Activated naive CD8-positive, alpha-beta T cell treated with anti-CD3 and anti-CD28 coated beads for 36 hours (primary cell): ENCODE measurements at places on chromosomes 1 and 21.

- no peak for DNase-seq
- H3K4me3 ChIP-seq: no peak overlapping the region
- no peak overlapping the region for H3K27ac ChIP-seq
- no peaks in the 10 kb centered on the region for H3K36me3 ChIP-seq
- no peaks in the 10 kb centered on the region for H3K27me3 ChIP-seq
- H3K4me1 ChIP-seq: no peaks in the 10 kb centered on the region
These were observed 26.4 kb downstream of the OPTC start for GRCh38 chr1:203520315-203520714.

- no peaks in the 10 kb centered on the region for H3K27me3 ChIP-seq
- no peaks in the 10 kb centered on the region for H3K36me3 ChIP-seq
- no peak overlapping the region for H3K4me3 ChIP-seq
These were observed 432.0 kb downstream of the LMO4 start for GRCh38 chr1:87760654-87761053.

GRCh38 chr1:107432108-107432507, 291.3 kb downstream of the NTNG1 start:
- DNase-seq: no peak
- H3K27ac ChIP-seq: no peak overlapping the region
- no peaks in the 10 kb centered on the region for H3K4me1 ChIP-seq
- H3K4me3 ChIP-seq: no peak overlapping the region
- H3K27me3 ChIP-seq: peaks cover 4% of the 10 kb centered on the region

GRCh38 chr1:115218034-115218405, 120.0 kb downstream of the NGF start:
- H3K4me3 ChIP-seq: no peak overlapping the region
- H3K4me1 ChIP-seq: no peaks in the 10 kb centered on the region
- no peaks in the 10 kb centered on the region for H3K36me3 ChIP-seq
- H3K27ac ChIP-seq: no peak overlapping the region
- DNase-seq: no peak
